ENCODE measurements at places on chromosomes 3 and 15.
A peak's percentile ranks its signal among the peaks of the same experiment; 100 is the strongest.

- no peak for DNase-seq
These were observed 82.8 kb upstream of the FXR1 start for GRCh38 chr3:180829409-180830405.

GRCh38 chr15:80743189-80743833, 35.9 kb upstream of the CEMIP start:
- DNase-seq = peak; percentile 27

DNA sequence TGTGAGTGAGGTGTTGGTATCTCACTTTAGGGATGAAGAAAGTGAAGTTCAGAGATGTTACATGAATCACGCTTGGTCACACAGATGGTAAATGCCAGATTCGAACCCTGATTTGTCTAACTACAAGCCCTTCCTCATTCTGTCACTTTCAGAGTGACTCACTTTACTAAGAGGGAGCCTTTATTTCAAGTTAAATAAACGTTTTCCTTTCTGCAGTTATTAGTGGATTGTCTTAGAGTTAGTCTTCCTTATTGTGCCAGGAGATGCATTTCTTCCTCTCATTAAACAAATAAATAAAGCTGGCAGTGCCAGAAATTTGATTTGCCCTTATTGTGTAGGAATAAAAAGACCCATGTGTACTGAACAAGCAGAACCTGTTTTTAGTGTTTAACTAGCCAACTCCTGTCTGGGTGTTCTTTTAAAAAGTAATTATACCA, 162.5 kb downstream of the AKAP13 start:
- peak; percentile 68 for DNase-seq

- no peak for DNase-seq
These were observed 2.7 kb downstream of the PAK6 start for GRCh38 chr15:40241269-40242212.

- DNase-seq = no peak
These were observed 119.0 kb downstream of the SUCNR1 start for GRCh38 chr3:151992326-151993041.

GRCh38 chr15:100236981-100237720, 104.6 kb downstream of the ADAMTS17 start:
- no peak for DNase-seq

DNA sequence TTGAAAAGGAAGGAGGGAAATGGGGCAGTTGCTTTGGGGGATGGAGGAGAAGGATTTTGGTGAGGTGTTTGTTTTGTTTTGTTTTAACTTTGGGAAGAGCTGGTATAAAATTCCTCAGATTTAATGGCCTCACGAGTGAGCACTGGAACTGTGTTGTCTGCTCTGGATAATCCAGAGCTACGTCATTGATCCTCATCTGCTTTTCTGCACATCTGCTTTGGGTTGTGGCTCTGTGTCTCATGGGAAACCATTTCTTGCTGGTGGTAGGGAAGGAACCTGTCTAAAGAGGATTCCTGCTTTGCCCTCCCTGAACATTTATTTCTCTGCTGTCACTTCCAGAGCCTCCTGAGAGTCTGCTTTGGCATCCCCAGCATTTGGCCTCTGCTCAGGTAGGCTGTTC, 3.1 kb downstream of the SNRK start:
- DNase-seq = no peak
